ENCODE measurements at places on chromosomes 4 and X.

DNA sequence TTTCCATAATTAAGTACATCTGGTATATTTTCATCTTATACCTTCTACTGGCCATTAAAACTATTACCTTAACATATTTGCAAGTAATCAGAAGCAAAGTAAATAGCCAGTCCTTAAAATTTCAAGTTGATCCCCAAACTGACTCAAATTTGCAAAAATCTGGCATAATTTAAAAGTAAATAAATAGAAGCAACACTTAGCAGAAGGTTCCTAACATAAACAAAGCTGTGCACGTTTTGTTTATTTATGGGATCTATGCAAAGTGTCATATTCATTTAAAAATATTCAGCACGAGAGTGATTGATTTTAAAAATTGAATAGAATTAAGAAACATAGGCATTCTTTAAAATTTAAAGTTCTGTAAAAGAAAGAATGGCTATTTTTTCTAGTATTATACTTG, 9.8 kb upstream of the CXXC4 start:
- H3K36me3 ChIP-seq, result no peaks in the 10 kb centered on the region
- H3K4me1 ChIP-seq, result no peaks in the 10 kb centered on the region
- no peak overlapping the region for H3K4me3 ChIP-seq
- no peak overlapping the region for H3K27ac ChIP-seq
- DNase-seq, result no peak
- H3K27me3 ChIP-seq, result no peaks in the 10 kb centered on the region

GRCh38 chrX:119482481-119483480, 14.5 kb downstream of the SLC25A5 start:
- H3K36me3 ChIP-seq, result no peaks in the 10 kb centered on the region
- peaks cover 8% of the 10 kb centered on the region for H3K4me1 ChIP-seq
- peak overlapping the region; percentile 72 for H3K4me3 ChIP-seq
- H3K27me3 ChIP-seq, result no peaks in the 10 kb centered on the region

DNA sequence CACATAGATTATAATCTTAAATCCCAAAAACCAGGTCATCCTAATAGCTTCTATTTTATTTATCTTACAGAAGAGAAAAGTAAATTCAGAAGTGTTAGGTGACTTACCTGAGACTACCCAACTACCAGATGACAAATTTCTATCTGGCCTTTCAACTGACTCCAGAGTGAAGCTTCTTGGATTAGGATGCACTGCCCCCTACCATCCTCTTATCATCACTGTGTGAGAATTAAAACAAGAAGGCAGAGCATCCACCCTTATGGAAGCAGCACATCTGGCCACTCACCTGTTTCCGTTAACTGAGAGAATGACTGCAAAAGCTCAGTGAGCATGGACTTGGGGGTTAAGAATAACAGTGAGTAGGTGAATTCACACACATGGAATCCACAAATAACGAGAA, 502.6 kb upstream of the TECRL start:
- no peak overlapping the region for H3K27ac ChIP-seq
- no peak for DNase-seq
- H3K36me3 ChIP-seq, result no peaks in the 10 kb centered on the region

DNA sequence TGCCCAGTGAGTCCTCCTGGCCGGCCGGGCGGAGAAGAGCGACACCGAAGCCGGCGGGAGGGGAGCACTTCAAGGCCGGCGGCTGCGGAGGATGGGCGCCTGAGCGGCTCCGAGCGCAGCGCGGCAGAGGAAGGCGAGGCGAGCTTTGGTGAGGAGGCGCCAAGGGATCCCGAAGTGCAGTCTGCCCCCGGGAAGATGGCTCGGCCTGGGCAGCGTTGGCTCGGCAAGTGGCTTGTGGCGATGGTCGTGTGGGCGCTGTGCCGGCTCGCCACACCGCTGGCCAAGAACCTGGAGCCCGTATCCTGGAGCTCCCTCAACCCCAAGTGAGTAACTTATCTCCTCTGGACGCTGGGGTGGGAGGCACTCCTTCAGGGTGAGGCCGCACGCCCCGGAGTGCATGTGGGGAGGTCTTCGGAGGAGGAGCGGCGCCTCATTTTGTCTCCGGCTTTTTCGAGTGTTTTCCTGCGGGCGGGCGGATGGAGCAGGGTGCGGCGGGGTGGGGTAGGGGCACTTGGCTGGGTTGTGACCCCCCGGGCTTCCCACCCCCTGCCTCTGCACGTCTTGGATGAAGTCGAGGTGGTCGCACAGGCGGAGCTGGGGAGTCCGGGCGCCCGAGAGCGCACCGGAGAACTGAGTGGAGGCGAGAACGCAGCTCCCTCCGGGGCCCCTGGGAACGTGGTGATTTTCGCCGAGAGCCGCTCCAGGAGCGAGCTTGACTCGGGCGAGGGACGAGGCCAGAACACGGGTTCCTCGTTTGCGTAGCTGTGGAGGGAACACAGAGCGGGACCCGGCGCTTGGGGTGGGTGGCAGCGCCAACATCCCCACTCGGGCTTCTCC, 979 bp downstream of the EFNB1 start:
- peaks cover 27% of the 10 kb centered on the region for H3K4me1 ChIP-seq
- H3K36me3 ChIP-seq, result peaks cover 3% of the 10 kb centered on the region
- no peaks in the 10 kb centered on the region for H3K27me3 ChIP-seq
- peak overlapping the region; percentile 80 for H3K27ac ChIP-seq

- DNase-seq, result no peak
- no peaks in the 10 kb centered on the region for H3K4me1 ChIP-seq
- no peak overlapping the region for H3K27ac ChIP-seq
- no peaks in the 10 kb centered on the region for H3K36me3 ChIP-seq
- no peak overlapping the region for H3K4me3 ChIP-seq
- H3K27me3 ChIP-seq, result peaks cover 7% of the 10 kb centered on the region
Measured at GRCh38 chrX:11458170-11458569, 165.0 kb downstream of the AMELX start.

Data from central memory CD8-positive, alpha-beta T cell (primary cell).